ENCODE measurements at places on chromosomes 1 and 21. TPM values are rescaled to one million over a fixed set of nuclear protein-coding genes. Genes with fewer than 3 reads are reported as not detected.

DNA sequence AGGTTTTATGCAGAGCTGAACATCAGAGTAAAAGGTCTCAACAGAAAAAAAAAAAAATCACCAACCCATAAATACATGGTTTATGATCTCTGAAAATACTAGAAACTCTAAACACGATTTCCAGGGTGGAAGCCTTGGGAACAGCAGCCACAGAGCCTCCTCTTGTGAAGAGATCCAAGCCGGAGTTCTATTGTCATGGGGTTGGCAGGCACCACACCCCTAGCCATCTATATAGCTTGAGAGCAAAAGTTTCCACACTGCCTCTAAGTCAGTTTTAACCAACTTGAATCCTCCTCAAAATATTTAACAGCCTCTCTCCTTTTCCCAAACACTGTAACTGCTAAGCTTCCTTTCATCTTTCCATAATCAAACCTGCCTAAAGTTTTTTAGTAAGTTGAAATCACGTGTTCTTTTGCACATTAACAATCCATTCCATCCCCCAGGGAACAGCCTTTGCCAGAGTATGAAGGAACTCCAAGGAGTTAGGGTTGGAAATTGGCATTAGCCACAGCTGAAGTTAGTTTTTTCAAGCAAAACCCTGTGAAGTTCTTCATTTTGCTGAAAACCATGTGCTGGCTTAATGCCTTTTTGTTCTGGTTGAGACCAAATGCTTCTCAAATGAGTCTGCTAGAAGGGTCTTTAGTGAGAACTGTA, 13.8 kb upstream of the SEC16B start:
- DNase-seq, result peak; percentile 89

CENPF gene
- total RNA-seq, result 7.5 TPM

FAM43B gene
- total RNA-seq, result 0.90 TPM

DNA sequence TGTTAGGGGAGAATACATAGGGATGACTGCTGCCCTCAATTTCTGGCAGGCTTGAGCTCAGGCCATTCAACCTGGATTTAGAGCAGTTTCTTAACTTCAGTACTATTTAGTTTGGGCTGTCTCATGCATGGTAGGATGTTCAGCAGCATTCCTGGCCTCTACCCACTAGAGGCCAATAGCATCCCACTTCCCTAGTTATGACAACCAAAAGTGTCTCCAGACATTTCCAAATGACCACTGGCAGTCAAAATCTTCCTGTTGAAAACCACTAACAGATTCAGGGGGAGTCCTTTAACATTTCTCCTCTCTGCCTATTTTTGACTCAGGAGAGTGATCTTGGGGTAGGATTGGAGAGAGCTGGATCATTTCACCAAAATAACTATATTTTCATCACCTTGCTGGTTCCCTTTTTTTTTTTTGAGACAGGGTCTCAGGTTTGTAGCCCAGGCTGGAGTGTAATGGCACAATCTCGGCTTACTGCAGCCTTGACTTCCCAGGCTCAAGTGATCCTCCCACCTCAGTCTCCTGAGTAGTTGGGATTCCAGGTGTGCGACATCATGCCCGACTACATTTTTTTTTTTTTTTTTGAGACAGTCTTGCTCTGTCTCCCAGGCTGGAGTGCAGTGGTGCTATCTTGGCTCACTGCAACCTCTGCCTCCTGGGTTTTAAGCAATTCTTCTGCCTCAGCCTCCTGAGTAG, 8.7 kb downstream of the GNAT2 start:
- DNase-seq, result no peak

GRCh38 chr1:200818248-200818647, 54.5 kb upstream of the GPR25 start:
- no peak for DNase-seq

GRCh38 chr1:36387141-36387949, 1.6 kb upstream of the STK40 start:
- peak; percentile 97 for DNase-seq

GRCh38 chr1:18676332-18676781, 45.7 kb downstream of the PAX7 start:
- no peak for DNase-seq

LAD1 gene
- total RNA-seq, result not detected

CFHR5 gene
- not detected for total RNA-seq

DNA sequence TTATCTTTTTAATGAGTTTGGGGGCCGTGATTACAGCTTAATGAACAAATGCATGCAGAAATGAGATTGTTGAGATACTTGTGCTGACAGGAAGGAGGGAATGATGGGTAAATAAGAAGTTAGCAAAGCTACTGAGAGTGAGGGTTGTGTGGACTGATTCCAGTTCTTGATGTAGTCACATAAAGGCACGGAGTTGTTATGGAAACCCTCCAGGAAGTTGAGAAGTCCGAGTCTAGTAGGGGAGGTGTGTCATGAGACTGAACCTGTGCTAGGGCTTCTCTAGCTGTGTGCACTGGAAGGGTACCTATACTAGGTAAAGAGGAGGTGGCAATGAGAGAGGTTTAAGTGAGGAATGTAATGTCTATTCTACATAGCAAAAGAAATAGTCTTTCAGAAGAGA, 475.7 kb downstream of the USP25 start:
- DNase-seq, result no peak

GRCh38 chr1:247440001-247440620, 17.8 kb downstream of the OR2B11 start:
- DNase-seq, result no peak

- DNase-seq, result no peak
Measured at GRCh38 chr1:37673920-37674319, 18.4 kb upstream of the CDCA8 start.

- DNase-seq, result no peak
Measured at GRCh38 chr1:217021956-217022355, 298.7 kb upstream of the ESRRG start.
